ENCODE measurements at places on chromosomes 7 and 10. TPM values are rescaled to one million over a fixed set of nuclear protein-coding genes. Genes with fewer than 3 reads are reported as not detected.

- DNase-seq, result no peak
These were observed 5.7 kb upstream of the ZMIZ1 start for GRCh38 chr10:79063071-79063491.

- DNase-seq, result no peak
These were observed 79.2 kb downstream of the CCNY start for GRCh38 chr10:35415505-35415904.

- DNase-seq, result no peak
These were observed 427.7 kb downstream of the LRMDA start for GRCh38 chr10:75859141-75859540.

DNA sequence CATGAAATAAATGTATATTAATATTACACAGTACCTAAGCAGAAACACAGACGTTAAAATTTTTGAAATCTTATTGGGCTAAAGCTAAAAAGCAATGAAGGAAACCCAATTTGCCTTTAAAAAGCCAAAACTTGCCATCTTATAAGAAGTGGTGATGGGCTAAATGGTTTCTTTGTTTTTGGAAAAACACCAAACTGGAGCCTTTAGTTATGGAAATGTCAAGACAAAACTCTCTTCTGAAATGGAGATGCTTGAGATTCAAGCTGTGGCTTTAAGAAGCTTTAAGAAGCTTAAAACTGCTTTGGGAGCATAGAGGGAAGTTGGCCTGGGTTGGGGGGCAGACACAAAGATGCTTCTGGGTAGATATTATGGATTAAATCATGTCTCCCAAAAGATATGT lies 277.0 kb downstream of the GFRA1 start:
- DNase-seq, result peak; percentile 79

DNA sequence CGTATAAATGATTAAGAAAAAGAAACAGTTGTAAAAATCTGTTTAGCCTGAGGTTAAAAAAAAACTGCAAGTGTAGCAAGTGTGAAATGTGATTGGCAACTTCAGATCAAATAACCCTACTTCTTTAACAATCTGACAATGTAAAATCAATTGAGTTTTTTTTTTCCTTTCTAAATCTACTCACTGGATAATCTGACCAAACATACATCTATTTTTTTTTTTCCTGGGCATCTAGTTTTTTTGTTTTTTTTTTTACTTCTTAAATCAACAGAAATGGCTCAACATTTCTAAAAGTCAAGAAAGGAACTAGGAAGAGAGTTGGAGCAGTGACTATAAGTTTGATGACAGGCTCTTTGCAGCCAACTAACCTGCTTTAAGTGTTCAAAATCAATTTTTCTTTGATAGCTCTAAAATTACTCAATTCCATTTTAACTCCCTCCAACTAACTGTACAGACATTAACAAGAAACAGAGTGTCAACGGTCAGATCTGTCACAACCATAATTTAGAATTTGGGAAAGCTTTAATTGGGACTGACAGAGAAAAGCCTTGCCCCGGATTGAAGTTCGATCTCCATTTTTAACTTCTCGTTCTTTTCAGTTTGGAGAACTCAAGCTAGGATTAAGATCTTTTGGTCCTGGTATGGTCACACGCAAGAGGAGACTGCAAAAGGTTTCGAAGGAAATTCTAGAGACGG lies 1.2 kb downstream of the ARL3 start:
- DNase-seq, result no peak

- peak; percentile 87 for DNase-seq
These were observed 113.7 kb downstream of the BRAF start for GRCh38 chr7:140810830-140811556.

- no peak for DNase-seq
These were observed 51.3 kb downstream of the MDFIC start for GRCh38 chr7:114973147-114973546.

DNA sequence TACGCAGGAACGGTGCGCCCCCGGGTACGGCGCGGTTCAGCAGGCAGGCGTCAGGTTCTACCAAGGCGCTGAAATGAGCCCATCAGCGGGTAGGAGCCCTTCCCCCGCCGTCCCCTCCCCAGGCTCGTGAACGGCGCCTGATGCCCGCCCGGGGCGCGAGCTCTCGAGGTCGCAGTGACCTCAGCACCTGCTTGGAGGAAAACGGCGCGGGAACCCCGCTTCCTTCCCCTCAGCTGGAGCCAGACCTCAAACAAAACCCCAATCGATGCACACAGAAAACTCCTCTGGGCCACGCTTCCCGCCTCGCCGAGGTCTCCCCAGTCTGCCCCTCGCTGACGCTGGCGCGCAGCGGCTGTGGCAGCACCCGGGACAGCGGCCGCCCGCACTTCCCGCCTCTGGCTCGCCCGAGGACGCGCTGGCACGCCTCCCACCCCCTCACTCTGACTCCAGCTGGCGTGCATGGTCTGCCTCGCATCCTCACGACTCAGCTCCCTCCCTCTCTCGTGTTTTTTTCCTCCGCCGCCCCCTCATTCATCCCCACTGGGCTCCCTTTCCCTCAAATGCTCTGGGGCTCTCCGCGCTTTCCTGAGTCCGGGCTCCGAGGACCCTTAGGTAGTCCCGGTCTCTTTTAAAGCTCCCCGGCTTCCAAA lies 514 bp upstream of the GAD2 start:
- DNase-seq, result peak; percentile 82

- DNase-seq, result no peak
These were observed 139.0 kb upstream of the MKLN1 start for GRCh38 chr7:131188367-131189339.

DNA sequence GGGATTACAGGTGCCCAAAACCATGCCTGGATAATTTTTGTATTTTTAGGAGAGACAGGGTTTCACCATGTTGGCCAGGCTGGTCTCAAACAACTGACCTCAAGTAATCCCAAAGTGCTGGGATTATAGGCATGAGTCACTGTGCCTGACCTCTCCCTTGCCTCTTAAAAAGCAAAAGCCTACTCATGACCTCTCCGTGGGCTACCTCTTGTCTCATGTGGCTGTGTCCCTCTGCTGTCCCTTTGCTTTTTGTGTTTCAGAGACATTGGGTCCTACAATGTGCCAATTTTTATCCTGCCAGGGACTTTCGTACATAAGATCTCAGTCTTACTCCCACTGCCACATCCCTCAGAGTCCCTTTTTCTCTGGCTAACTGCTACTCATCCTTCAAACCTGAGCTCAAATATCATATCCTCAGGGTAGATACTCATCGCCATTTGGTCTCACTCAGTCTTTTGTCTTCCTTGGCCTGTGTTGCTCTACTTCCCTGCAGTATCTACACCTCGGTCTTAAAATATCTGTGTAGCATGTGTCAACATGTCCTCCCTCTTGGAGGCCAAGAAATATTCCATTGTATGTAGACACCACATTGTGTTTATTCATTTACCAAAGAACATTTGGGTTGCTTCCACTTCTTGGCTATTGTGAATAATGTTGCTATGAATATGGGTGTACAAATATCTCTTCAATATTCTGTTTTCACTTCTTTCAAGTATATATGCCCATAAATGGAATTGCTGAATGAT lies 465.0 kb upstream of the KLF6 start:
- no peak for DNase-seq

GRCh38 chr10:20616918-20617810 lies 279.9 kb downstream of the NEBL start:
- DNase-seq, result no peak

DNA sequence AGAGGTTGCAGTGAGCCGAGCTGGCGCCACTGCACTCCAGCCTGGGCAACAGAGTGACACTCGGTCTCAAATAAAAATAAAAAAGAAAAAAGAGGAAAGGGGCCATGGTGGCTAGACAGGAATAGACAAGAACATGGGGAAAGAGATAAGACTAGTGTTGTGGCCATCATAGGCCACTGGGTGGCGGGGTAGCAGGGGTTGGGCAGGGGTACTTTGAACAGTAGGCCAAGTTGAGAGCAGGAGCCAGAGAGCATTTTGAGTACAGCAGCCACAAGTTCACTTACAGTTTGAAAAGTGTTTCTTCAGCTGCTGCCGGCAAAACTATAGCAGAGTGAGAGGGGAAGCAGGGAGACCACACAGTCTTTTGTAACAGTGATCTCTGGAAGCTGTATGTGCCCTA lies 656.0 kb downstream of the CNTNAP2 start:
- peak; percentile 74 for DNase-seq

GRCh38 chr10:123149568-123150270 lies 1.8 kb downstream of the HMX2 start:
- peak; percentile 56 for DNase-seq

DNA sequence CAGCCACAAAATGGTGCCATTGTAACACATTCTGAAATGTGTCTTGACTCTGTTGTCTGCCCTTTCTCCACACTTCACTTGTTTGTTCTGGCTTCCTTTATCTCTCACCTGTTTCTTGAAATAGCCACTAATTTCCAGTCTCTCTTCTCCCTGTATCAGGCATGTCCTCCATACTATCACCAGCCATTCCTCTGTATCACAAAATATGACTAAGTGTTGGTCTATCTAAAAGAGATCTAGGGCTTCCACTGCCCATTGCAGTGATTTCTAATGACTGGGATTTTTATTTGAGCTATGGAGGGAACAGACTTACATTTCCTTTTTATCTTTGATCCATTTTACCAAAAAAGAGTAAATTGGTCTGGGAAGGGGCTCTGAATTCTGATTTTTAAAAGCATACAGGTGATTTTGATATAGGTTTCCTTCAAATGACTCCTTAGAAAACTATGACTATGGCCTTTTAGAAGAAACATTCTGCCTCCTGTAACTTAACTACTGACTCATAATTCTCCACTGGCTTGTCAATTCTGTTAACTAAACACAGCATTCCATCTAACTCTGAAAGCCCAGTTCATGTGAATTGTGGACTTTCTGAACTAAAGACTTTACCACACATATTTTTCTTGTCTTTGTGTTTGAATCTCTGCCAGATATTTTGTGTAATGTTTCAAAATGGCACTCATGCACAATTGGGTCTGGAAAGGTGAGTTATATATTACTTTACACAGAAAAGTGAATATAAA lies 1121.4 kb downstream of the XPNPEP1 start:
- no peak for DNase-seq

- no peak for DNase-seq
These were observed 460.5 kb downstream of the PLXNA4 start for GRCh38 chr7:132115758-132116157.

- DNase-seq, result no peak
These were observed 6.2 kb downstream of the SLC26A4 start for GRCh38 chr7:107666790-107667189.

GRCh38 chr10:83987216-83987615 lies 152.1 kb upstream of the GHITM start:
- no peak for DNase-seq

GRCh38 chr10:58044072-58044471 lies 223.6 kb downstream of the IPMK start:
- no peak for DNase-seq

- no peak for DNase-seq
These were observed 91.5 kb downstream of the ARID5B start for GRCh38 chr10:61992671-61993668.

DNA sequence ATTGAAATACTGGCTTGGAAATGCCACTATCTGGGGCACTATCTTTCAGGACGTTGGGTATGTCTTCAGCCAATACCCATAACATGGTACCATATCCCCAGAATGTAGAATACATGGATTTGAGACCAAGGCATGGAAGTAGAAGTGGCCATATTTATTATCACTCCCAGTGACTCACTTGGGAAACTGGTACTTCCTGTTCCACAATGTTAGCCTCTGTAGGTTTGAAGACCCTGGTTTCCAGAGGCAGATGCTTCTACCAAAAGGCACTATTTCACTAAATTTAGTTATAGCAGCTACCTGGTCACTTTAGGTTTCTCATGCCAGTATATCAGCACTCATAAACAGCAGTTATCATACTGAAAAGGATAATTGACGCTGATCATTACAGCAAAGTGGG lies 184.2 kb downstream of the CCDC71L start:
- no peak for DNase-seq

GRCh38 chr10:122780391-122780790 lies 65.3 kb downstream of the CUZD1 start:
- no peak for DNase-seq

GRCh38 chr10:129171812-129172211 lies 295.2 kb upstream of the MGMT start:
- no peak for DNase-seq

The THSD7A gene
- polyA plus RNA-seq, result 1.1 TPM

The ANXA11 gene
- 70.0 TPM for polyA plus RNA-seq

The COL13A1 gene
- polyA plus RNA-seq, result 5.2 TPM

The CHST3 gene
- polyA plus RNA-seq, result 0.94 TPM

The AEBP1 gene
- 16.0 TPM for polyA plus RNA-seq

The IGFBP1 gene
- polyA plus RNA-seq, result not detected

The NPC1L1 gene
- 0.03 TPM for polyA plus RNA-seq

The JCAD gene
- polyA plus RNA-seq, result 0.78 TPM

The SPDYE5 gene
- 1.8 TPM for polyA plus RNA-seq

The OPN4 gene
- not detected for polyA plus RNA-seq

The PNLIPRP3 gene
- not detected for polyA plus RNA-seq

The OR2A1 gene
- 1.6 TPM for polyA plus RNA-seq

The LGI1 gene
- polyA plus RNA-seq, result 0.31 TPM

The FKBP6 gene
- polyA plus RNA-seq, result 0.15 TPM

Data from GM23338 (cell line).